ENCODE measurements at places on chromosomes 7 and 10.

GRCh38 chr10:130036296-130037065 is 72.4 kb upstream of the EBF3 start:
- DNase-seq = no peak

DNA sequence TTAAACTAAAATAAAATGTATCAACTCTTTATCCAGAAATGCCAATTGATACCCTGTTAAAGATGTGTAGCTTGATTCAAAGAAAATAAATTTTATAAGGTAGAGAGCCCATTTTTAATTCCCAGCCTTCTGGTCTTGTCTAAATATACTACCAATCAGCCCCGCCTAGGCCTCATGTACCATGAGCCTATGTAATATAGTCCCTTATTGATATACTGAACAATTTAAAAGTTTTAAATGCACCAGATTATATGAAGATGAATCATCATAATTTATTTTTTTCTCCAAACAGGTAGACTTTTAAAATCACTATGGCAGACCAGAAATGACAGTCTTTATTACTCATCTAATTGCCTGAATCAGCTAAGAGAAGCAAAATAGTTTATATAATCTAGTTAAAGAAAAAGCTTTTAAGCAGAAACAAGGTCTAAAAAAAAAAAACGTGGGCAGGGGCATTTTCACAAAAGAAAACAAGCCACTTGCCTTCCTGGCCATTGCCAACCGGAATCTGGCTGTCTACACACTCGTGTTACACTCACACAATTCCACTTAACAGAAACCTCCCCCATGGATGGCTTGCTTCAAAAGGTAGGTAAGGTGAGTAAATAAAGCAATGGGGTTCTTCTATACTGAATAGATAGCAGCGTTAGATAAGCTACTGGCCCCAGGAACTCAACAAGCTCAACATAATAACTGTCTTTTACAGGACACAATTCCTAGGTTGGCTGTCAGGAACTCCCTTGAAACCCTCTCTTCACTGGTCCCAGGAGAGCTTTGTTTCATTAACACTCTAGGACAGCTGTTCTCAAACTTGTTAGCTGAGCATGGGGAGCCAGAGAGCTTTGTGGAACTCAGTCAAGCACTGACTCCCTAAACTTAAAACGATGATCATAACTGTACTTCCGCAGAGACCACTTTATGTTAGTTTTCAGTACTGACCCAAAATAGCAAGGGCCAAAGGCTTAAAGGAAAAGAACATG is 37.2 kb downstream of the RAPGEF5 start:
- DNase-seq = no peak

GRCh38 chr10:113459626-113460280 is 93.1 kb upstream of the HABP2 start:
- no peak for DNase-seq

DNA sequence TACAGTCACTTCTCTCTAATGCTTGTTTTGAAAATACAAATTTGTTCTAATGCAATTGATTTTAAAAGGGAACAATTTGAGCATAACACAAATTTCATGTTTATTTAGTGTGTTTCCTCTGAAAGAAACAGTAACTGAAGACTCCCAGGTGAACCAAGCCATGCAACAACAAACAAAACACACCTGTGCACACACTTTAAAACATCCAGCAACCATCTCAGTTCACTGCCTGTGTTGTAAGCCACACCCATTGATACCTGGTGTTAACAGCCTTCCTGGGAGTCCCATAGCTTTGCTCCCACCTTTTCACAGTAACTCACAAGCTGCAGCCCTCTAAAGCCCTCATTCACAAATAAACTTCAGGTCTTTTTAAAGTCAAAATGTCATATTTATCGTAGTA is 89.3 kb downstream of the DOCK4 start:
- DNase-seq = no peak

GRCh38 chr7:16106300-16106699 is 315.0 kb downstream of the CRPPA start:
- no peak for DNase-seq

DNA sequence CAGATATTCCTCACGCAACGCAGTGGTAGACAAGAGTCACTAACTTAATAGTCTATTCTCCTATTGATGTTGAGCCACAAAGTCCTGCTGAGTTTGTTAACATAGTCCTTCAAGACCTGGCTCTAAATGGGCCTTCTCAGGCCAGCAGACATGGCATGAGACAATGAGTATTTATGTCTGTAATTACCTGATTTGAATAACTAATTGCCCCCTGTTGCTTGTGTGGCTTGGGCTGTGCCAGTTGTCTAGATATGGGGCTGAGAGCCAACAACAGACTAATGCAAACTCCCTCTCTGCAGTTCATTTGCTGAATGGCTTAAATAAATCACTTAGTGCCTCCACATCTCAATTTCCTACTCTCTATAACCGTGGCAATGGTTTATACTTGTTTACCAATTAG is 65.5 kb upstream of the VWC2 start:
- no peak for DNase-seq

DNA sequence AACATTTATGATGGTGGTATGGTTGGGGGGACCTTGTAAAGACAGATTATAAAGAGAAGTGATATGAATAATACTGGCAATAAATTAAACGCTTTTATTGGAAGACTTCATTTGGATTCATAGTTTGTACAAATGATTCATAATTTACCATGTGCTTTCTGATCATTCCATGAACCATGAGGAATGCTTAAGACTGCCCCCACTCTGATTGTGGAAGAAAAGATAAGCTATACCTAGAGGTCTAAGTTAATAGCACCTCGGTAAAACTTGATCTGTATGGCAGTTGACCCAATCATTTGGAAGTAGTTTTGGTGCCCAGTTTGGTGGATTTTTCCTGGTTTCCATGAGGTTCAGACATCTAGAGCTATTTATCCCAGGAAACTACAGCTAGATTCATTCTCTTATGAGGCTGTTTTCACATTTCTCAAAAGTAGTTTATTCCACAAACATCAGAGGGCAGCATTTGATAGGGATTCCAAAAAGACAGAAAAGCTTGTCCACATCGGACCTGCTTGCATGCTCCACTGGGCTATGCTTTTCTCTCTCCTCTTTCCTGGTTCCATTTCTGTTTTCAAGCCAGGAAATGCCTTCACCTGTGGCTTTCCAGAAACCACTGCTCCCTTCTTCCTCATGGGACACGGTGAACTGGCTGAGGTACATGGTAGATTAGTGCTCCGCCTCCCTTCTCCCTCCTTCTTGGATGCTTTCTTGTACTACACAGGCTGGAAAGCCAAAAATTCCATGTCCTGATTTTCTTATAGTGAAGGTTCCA is 29.2 kb downstream of the TFAM start:
- no peak for DNase-seq

DNA sequence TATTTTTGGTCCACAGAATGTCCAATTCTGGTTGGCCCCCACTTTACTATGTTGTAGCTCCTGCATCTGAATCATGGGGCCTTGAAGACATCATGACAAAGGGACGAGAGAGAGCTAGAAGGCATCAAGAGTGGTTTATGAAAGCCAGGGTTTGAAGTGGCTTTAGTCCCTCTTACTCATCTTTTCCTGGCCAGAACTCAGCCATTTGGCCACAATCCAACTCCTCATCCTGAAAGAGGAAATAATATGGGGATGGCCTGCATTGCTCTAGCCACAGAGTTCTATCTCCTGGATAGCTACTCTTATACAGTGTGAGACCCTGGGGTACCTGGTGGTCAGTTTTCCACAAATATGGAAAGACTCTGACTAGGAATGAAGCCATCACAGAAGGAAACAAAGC is 418.9 kb downstream of the XPNPEP1 start:
- no peak for DNase-seq

Measured in hematopoietic multipotent progenitor cell treated with erythropoietin and hydrocortisone succinate and interleukin-3 and kit ligand, for 17 days (in vitro differentiated cells).